ENCODE measurements at places on chromosomes 11 and 22.

DNA sequence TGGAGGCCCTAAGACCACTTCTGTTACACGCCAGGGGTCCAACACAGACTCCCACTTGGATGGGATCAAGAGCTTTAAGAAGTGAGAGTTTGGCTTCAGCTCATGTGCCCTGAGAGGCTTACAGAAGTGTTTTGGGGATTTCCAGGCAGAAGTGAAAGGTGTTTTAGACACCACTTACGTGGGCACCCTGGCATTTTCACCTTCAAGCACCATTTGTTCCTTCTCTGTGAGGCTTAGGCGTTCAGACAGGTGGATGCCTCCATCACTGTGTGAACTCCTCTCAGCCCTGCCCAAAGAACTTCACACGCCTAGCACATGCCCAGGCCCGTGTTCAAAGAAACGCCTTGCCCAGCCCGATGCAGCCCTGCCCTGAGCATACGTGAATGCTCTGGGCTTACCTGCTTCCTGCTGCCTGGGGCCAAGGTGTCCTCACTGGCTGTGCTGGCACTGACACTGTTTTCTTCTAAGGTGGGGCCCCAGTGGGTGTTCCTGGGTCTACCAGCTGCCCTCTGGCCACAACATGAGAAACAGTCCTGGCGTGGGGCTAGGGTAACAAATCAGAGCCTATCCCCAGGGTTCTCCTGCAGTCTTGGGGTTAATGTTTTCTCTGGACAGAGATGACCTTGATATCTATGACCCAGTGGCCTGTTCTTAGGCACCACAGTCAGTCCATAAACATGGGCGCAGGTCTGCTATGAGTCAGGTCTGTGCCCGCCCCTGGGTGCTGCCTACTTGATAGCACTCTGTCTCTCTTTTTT lies 34.0 kb downstream of the AMPD3 start:
- no peak for DNase-seq

DNA sequence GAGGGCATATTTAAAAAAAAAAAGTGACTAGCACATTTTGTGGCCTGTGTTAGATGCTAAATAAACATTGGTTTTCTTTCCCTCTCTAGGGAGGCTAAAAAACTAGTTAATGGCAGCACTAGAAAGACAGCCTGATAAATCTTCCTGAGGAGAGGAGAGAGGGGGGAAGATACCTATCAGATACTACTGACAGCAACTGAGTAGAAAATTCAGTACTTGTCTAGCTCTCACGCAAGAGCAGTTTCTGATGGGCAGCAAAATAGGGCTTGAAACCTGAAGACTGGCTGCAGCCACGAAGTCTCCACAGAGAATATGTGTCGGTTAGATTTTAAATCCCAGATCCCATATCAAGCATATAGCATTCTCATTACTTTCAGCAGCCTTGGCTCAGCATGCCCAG lies 388.2 kb downstream of the KCNA4 start:
- DNase-seq, result no peak

DNA sequence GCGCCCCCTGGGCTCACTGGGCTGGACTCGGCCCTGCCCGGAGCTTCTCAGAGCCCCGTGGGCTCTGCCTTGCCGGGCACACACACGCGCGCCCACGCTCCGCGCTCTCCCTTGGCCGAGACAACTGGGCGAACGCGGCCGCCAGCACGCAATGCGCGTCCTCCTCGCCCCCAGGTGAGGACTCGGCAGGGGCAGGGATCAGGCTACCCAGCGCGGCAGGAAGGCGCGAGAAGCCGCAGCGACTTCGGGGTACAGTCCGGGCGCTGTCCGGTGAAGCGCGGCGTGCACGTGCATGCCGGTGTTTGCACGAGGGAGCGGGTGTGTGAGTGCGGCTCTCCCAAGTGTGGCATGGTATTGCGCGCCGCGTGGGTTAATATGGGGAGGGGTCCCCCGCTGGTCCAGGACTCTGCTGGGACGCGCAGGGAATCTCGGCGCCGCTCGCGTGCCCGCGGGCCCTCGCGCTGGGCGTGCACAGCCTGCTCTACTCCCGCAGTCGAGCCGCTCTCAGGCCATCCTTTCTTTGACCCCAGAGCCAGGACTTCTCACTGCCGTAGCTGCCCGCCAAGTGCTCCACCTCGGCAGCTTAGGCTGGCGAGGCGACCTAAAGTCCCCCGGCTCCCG lies 5.4 kb downstream of the WNT7B start:
- no peak for DNase-seq

DNA sequence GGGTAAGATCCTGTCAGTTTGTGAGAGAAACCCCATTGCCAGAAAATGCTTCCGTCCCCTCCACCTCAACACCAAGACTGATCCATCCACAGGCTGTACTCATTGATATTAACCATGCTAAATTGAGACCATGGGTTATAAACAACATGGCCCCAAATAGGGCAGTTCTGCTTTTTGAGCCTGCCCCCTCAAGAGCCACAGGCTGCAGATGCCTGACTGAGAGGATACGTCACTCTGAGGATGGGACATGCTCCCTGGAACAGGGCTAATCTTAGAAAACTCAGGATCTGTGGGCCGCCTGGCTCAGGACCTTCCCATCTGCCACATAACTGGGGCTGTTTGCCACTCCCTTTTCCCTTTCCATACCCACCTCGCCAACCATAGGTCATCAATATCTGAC lies 99.8 kb downstream of the MICAL2 start:
- DNase-seq, result no peak

DNA sequence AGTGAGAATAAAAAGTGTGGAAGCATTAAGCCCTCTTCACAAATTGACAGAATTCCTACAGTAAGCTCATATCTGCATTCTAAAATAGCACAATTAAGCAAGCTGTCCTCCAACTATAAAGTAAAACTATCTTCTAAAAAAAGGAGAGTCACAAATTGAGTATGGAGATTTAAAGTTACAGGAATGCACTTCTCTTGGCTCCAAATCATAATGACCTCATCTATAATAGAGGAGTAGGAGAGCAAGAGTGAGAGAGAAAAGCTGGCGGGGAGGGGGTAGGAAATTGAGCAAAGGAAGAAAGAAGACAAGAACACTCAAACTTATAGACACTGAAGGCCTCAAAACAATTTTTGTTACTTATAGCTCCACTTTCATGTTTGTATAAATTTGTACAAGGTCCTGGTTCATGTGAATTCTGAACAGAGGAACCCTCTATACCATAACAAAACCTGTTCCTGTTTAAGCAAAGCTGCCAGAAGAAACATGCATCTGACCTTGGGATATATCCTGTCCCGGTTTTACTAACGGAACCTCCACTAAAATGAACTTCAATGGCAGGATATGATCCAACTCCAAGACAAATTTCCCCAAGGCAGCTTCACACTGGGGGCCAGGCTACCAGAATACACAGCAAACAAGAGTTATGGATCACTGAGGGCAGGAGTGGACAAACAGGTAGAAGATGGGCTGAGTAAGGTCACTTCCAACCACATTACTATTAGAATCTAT lies 37.2 kb downstream of the SLC35F2 start:
- no peak for DNase-seq

DNA sequence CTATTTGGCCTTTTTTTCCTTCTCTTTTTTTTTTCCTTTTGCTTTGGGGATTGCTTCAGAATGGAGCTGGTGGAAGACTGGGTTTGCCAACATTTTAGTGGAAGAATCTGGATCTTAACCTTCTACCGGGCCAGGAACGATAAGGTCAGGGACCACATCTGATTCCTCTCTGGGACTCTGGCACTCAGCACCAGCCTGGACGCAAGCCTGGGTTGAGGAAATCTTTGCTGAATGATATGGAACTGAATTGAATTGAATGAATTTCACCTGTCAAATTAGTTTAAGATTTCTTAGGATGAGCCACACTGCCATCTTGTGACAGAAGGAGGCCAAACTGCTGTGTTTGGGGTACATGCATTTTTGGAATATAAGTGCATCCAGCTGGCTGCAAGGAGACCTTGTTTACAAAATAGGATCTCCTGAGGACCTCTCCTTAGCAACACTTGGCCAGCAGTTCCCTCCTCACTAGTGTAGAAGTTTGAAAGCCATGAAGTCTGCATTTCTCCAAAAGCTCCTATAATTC lies 30.4 kb downstream of the TPBGL start:
- DNase-seq, result no peak

- no peak for DNase-seq
Measured at GRCh38 chr11:73296501-73297230, 11.4 kb upstream of the ARHGEF17 start.

DNA sequence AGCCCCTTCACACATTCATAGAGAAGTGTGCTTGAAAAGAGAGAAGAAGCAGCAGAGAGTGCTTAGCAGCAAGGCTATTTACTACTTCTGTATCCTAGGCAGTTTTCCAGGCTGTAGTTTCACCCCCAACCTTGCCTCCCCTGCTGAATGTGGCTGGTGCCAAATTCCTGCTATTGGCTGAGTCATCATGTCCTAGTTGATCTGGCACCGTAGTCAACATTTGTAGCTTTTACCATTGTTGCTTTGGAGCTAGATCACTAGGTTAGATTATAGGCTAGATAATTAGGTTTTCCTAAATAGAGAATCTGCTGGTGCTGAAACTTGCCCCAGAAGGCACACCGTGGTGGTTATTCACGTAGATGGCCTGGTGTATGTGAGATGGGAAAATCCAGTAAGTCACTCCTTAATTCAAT lies 32.7 kb downstream of the ARHGAP42 start:
- peak; percentile 21 for DNase-seq

- no peak for DNase-seq
Measured at GRCh38 chr11:17735818-17736578, 1.4 kb downstream of the KCNC1 start.

- DNase-seq, result no peak
Measured at GRCh38 chr22:36425977-36426523, 38.3 kb upstream of the MYH9 start.

- DNase-seq, result no peak
Measured at GRCh38 chr11:116776522-116776984, 3.8 kb upstream of the BUD13 start.

DNA sequence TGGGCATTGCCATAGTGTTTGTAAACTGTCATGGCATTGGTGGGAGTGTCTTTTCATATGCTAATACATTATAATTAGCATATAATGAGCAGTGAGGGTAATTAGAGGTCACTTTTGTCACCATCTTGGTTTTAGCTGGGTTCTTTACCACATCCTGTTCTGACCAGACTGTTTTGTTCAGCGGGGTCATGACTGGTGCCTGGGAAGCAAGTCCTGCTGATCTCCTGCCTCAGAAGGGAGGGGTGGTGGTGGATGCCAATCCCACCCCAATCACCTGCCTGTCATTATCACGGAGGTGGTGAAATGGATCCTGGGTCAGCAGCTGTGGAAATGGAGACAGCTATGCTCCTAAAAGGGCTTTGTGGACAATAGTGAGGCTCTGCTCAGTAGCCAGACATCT lies 31.2 kb downstream of the IL18 start:
- DNase-seq, result no peak

GRCh38 chr22:29069463-29069862 lies 3.4 kb upstream of the KREMEN1 start:
- DNase-seq, result no peak

GRCh38 chr22:26245001-26245400 lies 75.7 kb downstream of the SEZ6L start:
- DNase-seq, result no peak

GRCh38 chr11:131246663-131247062 lies 123.8 kb upstream of the NTM start:
- DNase-seq, result no peak

- no peak for DNase-seq
Measured at GRCh38 chr11:3994030-3994640, 100.5 kb upstream of the RRM1 start.

DNA sequence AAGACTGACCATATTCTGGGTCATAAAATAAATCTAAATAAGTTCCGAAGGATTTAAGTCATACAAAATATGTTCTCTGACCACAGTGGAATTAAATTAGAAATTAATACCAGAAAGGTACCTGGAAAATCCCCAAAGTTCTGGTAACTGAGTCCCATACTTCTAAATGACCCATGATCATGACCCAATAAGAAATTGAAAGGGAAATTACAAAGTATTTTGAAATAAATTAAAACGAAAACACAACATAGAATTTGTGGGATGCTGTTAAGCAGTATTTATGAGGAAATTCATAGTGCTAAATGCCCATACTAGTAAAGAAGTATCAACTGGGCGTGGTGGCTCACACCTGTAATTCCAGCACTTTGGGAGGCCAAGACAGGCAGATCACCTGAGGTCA lies 23.4 kb upstream of the IL10RA start:
- no peak for DNase-seq

DNA sequence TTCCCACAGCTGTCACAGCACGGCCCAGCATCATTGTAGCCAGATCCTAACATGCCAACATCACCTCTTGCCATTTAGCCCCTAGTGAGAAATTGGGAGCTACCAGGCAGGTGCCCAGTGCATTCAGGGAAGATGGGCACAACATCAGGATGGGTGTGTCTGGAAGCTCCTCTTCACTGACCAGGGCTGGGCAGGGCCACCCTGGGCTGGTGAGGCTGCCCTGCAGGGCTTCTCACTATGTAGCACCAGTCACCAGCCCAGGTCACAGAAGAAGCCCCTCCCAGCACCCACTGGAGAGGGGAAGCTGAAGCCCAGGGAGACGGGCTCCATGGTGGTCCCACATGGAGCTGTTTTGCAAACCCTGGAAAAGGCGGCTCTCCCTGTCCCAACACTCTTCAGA lies 13.9 kb downstream of the ZNF74 start:
- DNase-seq, result no peak

- no peak for DNase-seq
Measured at GRCh38 chr11:20477418-20478090, 90.0 kb downstream of the PRMT3 start.

DNA sequence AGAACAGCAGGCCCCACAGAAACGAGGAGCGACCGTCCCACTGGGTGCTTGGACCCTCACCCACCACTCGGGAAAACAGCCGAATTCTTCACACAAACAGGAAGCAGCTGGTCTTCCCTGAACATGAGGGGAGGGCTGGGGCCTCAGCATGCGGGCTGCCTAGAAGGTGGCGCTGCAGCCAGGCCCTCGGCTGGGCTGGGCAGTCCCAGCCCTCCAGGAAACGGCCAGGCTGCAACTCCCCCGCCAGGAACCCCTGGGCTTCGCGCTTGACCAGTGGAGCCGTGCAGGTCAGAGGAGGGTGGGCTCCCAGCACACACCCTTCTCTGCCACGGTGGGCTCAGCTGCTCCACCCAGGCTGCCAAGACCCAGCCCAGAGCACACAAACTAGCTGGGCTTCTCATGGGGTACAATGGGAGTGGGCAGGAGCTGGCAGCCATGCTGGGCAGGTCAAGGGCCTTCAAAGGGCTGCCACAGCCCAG lies 29.6 kb downstream of the IGF2 start:
- no peak for DNase-seq

DNA sequence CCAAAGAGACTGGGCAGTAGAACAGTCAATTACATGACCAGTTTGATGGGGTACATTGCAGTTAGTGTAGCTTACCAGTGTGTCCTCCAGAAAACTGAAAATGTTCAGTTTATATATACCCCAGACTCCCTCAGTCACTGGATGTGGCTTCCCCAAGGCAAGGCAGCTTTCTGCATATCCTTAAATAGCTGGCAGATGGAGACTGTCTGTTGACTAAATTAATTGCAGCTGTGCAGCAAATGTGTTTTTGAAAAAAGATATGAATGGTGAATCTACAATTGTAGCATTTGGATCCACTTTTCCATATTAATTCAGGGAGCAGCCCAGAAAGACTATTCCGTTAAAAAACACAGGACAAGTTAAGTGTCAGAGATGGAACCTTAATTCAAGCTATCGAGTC lies 565.1 kb upstream of the CCDC179 start:
- no peak for DNase-seq
